AG04450 (cell line): ENCODE measurements at places on chromosomes 16 and 17.
A peak's percentile ranks its signal among the peaks of the same experiment; 100 is the strongest.

DNA sequence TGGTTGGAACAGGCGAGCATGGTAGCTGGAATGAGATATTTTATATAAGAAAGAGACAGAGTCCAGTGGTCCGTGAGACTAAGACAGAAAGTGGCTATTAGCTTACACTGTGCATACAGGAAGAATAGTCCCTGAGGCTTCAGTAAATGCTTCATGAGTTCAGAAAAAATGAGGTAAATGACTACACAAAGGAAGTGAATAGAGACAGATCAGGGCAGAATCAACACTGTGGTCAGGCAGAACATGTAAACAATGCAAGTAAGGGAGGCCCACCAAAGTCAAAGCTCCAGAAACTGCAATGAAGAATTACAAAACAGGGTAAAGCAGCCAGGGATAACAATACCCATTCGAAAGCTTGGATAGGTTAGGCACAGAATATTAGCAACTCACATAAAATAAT, 4.8 kb downstream of the ABCA10 start:
- DNase-seq: peak; percentile 15

DNA sequence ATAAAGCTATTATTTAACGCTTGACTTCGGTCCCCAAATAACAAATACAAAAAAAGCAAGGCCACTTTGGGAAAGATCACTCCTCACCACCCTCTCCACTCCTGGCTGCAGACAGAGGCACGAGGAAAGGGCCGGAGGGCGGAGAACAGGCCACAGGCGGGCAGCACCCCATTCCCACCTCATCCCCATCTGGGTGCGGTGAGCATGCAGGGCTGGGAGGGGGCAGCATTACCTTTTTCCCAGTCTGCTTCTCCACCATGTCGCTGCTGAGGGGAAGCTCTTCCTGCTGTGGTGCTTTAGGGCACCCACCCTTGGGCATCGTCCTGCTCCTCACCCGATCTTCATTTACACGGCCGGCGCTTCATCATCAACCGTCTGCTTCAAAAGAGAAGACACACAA, 99.2 kb downstream of the ZNF778 start:
- DNase-seq: no peak

GRCh38 chr16:51271156-51271701, 120.2 kb upstream of the SALL1 start:
- DNase-seq: no peak

DNA sequence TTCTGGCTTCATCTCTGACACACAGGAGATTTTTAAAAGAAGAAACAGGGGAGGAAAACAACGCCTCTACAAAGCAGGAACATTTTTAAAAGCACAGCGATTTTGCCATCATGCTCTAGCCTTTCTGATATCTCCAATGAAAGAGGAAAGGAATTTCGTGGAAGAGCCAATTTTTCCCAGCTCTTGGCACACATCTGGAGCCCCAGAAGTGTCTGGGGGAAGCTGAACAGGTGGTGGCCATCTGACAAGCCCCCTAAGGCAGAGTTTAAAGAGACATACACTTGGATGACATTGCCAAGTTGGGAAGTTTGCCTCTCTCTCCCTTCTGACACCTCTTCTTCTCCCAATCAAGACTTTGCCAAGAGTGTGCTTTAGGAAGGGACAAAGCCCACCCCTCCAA, 82.1 kb downstream of the CCT6B start:
- no peak for DNase-seq

GRCh38 chr16:56742030-56742984, 12.4 kb downstream of the NUP93 start:
- peak; percentile 54 for DNase-seq

DNA sequence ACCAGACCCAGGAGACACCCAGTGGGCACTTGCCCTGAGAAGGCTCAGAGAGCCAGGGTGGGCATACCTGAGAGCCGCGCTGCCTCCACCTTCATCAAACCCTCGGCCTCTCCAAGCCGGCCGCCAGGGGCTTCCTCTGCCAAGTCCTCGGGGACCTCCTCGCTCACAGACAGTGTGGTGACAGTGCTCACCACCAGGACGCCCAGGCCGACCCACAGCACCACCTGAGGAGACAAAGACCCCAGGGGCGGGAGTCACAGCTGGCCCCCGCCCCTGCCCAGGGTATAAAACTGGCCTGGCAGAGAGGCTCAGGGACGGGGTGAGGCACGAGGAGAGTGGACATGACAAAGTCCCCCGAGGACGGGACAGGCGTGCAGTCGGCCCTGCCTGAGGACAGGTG, 21.1 kb downstream of the NDUFAF8 start:
- DNase-seq: no peak
